Left ventricle myocardium superior (tissue), 1 donor: ENCODE measurements at places on chromosomes 7 and 10. TPM values are rescaled to one million over a fixed set of nuclear protein-coding genes. Genes with fewer than 3 reads are reported as not detected.

GRCh38 chr7:100604028-100604975 lies 2.1 kb downstream of the PCOLCE start:
- DNase-seq = peak; percentile 88

DNA sequence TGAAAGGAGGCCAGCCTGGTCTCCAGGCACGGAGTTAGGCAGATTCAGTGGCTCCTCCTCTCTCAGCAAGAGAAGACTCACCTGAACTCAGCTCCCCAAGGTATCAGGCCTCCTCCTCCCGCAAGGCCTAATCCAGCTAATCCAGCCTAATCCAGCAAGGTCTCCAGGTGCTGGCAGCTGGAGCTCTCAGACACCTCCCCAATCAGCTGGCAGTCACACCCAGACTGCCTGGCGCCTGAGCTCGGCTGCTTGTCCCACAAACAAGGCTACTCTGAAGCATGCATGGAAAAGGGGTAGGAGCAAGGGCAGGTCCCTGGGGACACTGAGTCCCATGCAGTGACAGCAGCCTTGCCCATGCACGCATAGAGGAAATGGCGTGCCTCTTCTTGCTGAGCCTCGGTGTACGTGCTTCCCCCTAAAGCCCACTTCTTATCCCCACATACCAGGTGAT lies 3.3 kb upstream of the OPN4 start:
- DNase-seq = peak; percentile 56

GRCh38 chr10:29356931-29357330 lies 68.1 kb downstream of the LYZL1 start:
- no peak for DNase-seq

- no peak for DNase-seq
These were observed 60.4 kb upstream of the CDK1 start for GRCh38 chr10:60717852-60718251.

- DNase-seq = no peak
These were observed 78.3 kb downstream of the LRRC17 start for GRCh38 chr7:102991077-102991539.

GRCh38 chr10:105356626-105357025 lies 715.5 kb downstream of the SORCS3 start:
- DNase-seq = no peak

DNA sequence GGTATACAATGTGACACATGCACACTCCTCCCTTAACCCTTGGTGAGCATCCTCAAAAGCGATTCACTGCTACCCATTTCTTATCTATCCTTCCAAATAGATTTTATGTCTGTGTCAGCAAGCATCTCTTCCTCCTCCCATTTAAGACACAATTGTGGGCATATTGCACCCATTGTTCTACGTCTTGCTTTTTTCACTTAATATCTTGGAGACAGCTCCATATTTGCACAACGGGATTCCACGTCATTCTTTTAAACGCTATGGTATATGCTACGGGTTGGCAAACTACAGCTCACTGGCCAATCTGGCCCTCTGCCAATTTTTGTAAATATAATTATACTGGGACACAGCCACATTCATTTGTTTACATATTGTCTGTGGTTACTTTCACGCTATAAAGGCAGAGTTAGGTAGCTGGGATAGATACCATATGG lies 88.6 kb downstream of the RNF216 start:
- no peak for DNase-seq

The DTX2 gene
- total RNA-seq = 9.3 TPM

GRCh38 chr7:24798261-24798660 lies 41.0 kb upstream of the GSDME start:
- no peak for DNase-seq

The PKD1L1 gene
- 2.8 TPM for total RNA-seq

The RAB19 gene
- total RNA-seq = not detected

The HOXA5 gene
- total RNA-seq = not detected

DNA sequence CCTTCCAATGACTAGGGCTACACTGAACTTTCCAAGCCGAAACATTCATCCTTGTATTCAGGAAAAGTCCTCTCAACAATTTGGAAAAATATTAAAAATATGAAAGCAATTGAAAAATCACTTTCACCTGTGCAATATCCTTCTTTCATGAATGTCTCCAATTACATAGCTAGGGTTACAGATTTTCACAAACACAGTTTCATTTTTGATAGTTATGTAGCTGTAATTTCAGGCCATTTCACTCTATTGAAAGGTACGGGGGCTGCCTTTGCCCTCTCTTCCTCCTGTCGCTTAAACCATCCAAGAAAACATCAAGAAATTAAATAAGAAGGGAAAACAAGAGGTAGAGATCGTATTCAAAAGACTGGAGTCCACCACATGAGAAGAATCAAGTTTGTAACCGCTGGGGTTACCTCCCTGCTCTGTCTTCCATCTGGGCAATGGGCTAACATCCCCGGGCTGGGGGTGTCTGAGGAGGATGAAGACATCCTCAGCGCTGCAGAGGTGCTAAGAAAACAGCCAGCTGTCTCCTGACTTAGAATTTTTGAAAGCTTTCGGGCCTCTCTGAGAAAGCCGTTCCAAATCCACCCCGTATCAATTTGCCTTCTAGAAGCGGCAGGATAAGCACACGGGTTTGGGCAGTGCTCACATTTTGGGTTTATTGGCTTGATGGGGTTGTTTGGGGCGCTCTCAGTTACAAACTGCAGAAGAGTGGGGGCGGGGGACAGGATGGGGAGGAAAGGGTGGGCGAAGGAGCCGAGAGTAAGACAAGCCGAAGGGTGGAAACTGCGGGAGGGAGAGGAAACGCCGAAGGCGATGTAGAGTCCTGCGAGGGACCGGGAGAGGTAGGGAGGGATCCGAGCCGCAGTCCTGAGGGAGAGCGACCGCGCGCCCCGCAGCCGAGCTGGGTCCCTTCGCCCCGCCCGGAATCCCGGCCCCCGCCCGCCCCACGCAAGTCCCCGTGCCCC lies 24.3 kb upstream of the VAX1 start:
- DNase-seq = no peak

- no peak for DNase-seq
These were observed 280.0 kb downstream of the DGKB start for GRCh38 chr7:14622559-14622958.

GRCh38 chr7:28837216-28837615 lies 120.9 kb downstream of the TRIL start:
- DNase-seq = no peak

The TACR2 gene
- total RNA-seq = not detected

The UCMA gene
- not detected for total RNA-seq

The CC2D2B gene
- 0.45 TPM for total RNA-seq

- no peak for DNase-seq
These were observed 84.1 kb downstream of the CTBP2 start for GRCh38 chr10:125076121-125076825.

- DNase-seq = no peak
These were observed 177.6 kb upstream of the MEOX2 start for GRCh38 chr7:15863951-15864625.

The ACTR3C gene
- 4.0 TPM for total RNA-seq

GRCh38 chr7:136061433-136061832 lies 84.3 kb upstream of the MTPN start:
- DNase-seq = no peak

The CYP26A1 gene
- not detected for total RNA-seq

The ACSM6 gene
- total RNA-seq = not detected

The FFAR4 gene
- total RNA-seq = 0.07 TPM

DNA sequence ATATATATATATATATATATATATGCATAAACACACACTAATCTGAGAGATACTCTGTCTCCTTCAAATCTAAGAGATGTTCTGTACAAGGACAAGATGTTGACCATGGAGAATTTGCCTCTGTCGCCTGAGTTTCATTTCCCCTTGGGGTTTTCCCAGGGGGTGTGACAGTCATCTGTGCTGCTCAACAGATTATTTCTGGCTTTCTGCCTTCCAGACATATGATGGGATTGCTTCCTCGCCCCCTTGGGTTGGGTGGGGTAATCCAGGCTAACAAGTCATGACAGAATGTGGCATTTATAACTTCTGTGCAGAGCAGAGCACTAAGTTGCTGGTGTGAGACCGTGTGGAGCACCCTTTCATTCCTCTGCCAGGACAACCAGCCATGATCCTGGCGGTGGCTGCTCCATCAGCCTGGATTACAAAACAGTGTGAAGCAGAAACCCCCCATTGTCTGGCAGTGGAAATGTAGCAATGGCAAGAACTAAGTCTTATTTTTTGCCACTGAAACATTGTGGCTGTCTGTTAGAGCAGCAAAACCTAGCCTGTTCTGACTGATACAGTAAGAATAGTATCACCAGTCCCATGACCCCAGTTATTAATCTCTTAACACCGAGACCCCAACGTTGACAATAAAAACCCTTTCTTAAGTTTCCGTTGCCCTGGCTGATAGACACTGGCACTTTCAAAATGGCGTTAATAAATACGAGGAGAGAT lies 13.7 kb upstream of the USP6NL start:
- DNase-seq = no peak

- peak; percentile 34 for DNase-seq
These were observed 47.6 kb upstream of the PPIF start for GRCh38 chr10:79299397-79300241.

- DNase-seq = no peak
These were observed 19.3 kb downstream of the ACBD7 start for GRCh38 chr10:15069230-15069629.

GRCh38 chr10:22003964-22004281 lies 393 bp upstream of the DNAJC1 start:
- no peak for DNase-seq

The SLC26A3 gene
- not detected for total RNA-seq
